ENCODE measurements at places on chromosomes 5 and 9. TPM values are rescaled to one million over a fixed set of nuclear protein-coding genes. Genes with fewer than 3 reads are reported as not detected.

Gene FBXO10
- total RNA-seq = 1.3 TPM

Gene GHR
- total RNA-seq = not detected

DNA sequence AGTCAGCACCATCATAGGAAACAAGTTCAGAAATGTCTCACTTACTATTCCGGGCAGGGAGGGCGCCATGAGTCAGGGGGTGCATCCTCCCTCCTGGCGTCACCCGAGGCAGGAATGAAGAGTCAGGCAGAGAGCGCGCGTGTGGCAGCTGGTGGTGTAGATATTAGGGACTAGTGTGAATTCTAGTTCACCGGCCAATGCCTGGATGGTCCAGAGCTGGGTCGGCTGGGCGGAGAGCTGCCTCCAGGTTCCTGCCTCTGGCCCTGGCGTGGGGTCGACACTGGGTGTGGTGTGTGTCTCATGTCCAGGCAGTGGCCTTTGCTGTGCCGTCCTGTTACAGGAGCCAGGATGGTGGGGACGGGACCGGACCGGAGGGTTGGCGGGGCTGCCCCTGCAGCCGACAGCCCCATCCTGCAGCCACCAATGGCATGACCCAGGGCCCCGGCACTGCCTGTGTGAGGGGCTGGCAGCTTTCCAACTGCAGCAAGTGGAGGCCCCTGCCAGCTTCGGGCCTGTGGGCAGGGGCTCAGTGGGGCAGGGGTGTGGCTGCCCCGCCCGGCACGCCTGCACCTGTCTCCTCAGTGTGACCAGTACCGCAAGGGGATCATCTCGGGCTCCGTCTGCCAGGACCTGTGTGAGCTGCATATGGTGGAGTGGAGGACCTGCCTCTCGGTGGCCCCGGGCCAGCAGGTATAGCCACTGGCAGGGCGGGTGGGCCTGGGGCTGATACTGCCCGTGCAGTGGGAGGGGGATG is 9.1 kb downstream of the DIPK1B start:
- no peak for DNase-seq

Gene ANKRD34B
- not detected for total RNA-seq

DNA sequence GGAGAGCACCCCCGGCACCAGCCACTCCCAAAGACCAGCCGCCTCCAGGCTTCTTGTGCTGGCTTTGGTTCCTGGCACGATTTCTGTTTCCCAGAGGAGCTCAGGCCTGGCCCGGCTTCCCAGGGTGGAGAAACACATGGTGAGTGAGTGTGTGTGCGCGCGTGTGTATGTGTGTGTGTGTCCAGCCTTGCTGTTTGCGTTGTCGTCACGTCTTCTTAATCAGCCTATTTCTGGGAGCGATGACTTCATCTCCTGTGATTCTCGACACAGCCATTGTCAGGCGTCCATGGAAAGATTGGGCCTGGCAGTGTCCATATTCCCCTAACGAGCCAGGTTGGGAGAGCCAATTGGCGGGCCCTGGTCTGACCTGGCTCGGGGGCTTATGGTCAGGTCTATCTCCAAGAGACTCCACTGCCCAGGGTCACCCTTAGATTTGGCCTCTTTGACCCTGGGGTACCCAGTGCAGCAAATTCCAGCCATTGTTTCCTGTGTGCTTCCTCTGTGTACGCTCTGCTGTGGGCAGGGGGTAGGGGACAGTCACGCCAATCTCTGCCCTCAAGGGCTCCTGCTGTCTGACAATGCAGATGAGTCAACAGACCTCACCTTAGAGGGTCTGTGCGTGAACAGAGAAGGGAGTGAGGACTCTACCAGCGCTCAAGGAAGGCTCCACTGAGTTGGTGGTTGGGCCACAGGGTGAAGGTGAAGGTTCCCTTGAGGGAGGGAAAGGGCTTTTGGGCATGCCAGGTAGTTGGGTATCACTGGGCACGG is 73.8 kb downstream of the DAB2IP start:
- DNase-seq = no peak

Gene NACC2
- 9.7 TPM for total RNA-seq

DNA sequence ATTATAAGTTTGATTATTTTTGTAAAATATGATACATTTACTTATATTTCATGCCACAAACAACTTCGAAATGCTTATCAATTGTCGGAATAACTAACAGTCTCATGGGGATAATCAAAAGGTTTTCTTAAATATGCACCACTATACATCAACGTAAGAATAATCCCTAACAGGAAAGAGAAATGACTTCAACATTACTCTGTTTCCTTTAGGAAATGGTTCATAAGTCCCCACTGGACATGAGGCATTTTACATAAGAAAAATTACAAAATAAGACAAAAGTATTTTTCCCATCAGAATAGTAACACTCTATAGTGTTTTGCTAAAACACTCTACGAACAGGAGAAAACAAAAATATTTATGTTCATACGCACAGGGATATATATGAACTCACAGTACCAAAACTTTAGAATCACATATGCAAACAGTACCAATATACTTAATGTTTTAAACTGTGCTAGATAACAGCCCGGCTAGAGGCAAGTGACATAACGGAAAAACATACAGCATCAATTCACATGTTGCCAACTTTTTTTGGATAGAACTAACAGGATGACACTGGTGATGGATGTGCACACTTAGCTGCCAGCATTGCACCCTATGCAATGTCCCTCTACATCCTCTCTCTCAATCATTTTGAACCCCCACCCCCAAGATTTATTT is 120.5 kb downstream of the NFIB start:
- no peak for DNase-seq

Gene NR5A1
- total RNA-seq = not detected

DNA sequence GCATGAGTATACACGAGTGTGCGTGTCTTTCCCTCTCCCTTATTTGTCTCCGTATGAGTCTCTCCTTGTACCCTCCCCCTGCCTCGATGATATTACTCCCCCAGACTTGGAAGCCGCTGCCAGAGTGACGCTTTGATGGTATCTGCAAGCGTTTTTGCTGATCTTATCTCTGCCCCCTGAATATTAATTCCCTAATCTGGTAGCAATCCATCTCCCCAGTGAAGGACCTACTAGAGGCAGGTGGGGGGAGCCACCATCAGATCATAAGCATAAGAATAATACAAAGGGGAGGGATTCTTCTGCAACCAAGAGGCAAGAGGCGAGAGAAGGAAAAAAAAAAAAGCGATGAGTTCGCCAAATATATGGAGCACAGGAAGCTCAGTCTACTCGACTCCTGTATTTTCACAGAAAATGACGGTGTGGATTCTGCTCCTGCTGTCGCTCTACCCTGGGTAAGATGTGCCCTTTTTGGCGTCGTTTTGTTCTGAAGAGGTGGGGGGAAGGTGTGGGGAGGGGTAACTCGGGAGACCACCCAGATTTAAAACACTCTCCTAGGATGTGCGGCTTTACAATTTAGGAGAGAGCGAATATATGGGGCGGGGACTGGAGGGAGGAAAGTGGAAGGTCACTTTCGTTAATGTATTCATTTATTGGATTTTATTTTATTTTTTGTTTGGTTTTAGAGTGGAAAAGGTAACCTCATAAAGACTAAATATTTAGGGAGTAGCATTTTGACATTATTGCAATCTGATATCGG is at the start of gene GABRG2:
GABRG2 (plus strand) TSS at position 119 of the 757 bp plus-strand sequence; CDS start at position 346, 227 bp downstream.
- DNase-seq = no peak

GRCh38 chr5:179777909-179778308 is 15.9 kb upstream of the LTC4S start:
- DNase-seq = no peak

DNA sequence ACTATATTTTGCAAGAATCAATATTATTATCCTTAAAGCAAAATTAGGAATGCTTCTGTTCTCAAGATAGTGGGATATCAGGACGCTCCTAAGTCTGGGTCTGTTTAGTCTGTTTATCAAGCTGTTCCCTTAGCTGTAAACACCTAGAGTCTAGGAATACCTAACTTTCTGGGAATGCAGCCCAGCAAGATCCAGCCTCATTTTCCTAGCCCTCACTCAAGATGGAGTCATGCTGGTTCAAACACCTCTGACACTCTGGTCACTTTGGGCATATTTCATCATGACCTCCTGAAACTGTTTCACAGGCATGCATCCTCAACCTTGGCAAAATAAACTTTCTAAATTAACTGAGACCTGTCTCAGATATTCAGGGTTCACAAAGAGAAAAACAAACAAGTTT is 14.4 kb upstream of the MRPS30 start:
- DNase-seq = no peak

- no peak for DNase-seq
Measured at GRCh38 chr5:91283326-91283725, 99.8 kb downstream of the ARRDC3 start.

Gene EPB41L4A
- 1.3 TPM for total RNA-seq

- DNase-seq = no peak
Measured at GRCh38 chr9:16693616-16694015, 176.9 kb downstream of the BNC2 start.

DNA sequence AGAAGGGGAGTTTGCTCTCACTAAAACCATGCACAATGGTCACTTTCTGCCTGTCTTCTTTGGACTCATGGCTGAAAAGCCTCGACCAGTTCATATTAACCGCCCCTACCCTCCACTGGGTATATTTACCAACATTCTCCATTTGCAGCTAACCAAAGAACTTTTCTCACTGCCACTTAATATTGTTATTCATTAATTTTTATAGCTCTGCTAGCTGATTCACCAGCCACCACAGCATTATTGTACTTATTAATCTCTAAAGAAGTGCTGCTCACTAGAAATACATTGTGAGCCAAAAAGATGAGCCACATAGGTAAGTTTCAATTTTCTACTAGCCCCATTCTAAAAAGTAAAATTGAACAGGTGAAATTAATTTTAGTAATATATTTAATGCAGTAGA is 33.4 kb upstream of the SMIM32 start:
- no peak for DNase-seq

Gene BAAT
- not detected for total RNA-seq

Gene ARHGEF28
- total RNA-seq = not detected

- no peak for DNase-seq
Measured at GRCh38 chr5:55578771-55579170, 44.0 kb upstream of the PLPP1 start.

DNA sequence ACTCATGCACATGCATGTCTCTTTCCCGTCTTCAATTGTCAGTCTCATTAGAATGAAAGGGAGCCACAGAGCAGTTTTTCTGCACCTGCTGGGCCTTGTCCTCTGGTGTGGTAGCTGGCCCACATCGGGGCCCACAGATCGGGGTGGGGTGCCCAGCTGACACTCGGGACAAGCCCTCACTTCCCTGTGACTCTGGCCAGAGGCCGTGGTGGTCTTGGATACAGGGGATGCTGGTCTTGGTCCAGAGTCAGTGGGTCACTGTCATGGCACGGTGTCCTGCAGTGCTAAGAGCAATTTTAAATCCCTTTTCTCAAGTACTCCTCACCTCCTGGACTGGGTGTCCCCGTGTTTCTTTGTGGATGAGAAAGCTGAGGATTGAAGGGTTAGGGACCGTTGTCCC is 193.2 kb downstream of the CACNA1B start:
- no peak for DNase-seq

GRCh38 chr5:20680718-20681302 is 692.8 kb upstream of the CDH18 start:
- no peak for DNase-seq

Gene MLANA
- not detected for total RNA-seq
